ENCODE measurements at places on chromosomes 4 and X. TPM values are rescaled to one million over a fixed set of nuclear protein-coding genes. Genes with fewer than 3 reads are reported as not detected.

The ITGB1BP2 gene
- polyA plus RNA-seq, result 142 TPM

GRCh38 chr4:105460306-105460705, 13.6 kb downstream of the PPA2 start:
- no peak for DNase-seq

The ANAPC4 gene
- polyA plus RNA-seq, result 30.3 TPM

The TECRL gene
- 34.8 TPM for polyA plus RNA-seq

The ANAPC10 gene
- 15.2 TPM for polyA plus RNA-seq

The TCEAL2 gene
- polyA plus RNA-seq, result 0.28 TPM

- DNase-seq, result peak; percentile 24
Observed at GRCh38 chrX:138775517-138775916, 64.0 kb upstream of the FGF13 start.

- DNase-seq, result peak; percentile 58
Observed at GRCh38 chr4:1053080-1053661, 41.7 kb downstream of the FGFRL1 start.

The PPP1R2C gene
- polyA plus RNA-seq, result not detected

DNA sequence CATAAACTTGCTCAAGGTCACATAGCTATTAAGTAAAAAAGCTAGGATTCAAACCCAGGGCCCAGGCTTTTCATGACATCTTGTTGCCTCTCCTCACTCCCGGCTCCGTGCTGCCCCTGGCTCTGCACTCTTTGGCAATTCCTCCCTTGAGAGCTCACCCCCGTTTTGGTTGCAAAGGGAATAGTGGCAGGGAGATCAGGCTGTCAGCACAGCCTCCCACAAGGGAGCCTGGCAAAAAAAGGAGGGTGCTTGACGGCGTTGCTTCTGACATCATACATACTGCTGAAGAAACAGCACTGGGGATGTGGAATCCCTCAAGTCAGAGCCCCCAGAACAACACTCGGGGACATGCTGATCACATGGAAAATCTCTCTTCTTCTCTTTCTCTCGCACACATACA, 20.5 kb downstream of the IQSEC2 start:
- DNase-seq, result no peak

The RS1 gene
- polyA plus RNA-seq, result not detected

DNA sequence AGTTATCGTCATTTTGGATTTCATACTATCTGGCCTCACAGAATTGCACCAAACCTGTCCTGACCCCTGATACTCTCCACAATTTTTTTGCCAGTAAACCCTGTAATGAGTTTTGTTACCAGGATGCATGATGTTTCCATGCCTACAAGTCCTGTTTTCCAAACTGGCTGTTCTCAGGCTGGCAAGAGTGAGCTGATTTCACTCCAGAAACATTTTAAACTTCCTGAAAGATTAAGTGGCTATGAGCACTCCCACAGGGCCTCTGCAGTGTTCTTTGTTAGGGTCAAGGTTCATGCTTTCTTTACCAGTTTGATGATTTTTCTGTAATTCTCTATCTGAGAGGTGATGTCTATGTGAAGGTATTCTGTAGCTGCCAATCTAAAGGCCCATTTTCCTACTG, 31.7 kb upstream of the PDLIM3 start:
- no peak for DNase-seq

DNA sequence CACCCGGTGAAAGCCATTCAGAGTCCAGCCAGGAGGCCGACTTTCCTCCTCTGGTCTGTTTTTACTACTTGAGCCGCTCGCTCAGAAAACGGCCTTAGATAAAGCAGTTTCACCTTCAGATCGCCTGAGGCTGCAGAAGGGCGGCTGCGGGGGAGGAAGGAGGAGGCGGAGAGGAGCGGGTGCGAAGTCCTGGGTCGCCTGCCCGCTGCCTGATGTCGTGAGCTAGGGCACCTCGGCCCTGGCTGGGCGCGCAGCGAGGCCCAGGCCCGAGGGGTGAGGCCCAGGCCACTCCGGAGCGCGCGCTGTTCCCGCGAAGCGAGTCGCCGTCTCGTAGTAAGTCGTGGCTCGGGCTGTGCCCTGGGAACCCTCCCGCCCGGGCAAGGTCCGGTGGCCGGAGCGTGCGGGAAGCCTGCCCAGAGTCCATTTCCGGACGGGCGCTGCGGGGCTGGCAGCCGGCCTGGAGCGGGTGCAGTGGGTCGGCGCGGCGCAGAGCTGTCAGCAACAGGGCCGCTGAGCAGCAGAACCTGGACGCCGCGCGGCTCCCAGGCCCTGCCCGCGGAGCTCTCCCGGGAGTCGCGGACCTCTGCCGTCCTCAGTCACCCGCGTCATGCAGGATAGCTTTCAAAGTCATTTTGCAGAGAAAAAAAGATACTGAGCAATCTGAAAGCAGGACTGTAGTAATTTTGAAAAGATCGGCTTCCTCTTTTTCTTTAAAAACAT, 18.6 kb downstream of the TRIM2 start:
- no peak for DNase-seq

DNA sequence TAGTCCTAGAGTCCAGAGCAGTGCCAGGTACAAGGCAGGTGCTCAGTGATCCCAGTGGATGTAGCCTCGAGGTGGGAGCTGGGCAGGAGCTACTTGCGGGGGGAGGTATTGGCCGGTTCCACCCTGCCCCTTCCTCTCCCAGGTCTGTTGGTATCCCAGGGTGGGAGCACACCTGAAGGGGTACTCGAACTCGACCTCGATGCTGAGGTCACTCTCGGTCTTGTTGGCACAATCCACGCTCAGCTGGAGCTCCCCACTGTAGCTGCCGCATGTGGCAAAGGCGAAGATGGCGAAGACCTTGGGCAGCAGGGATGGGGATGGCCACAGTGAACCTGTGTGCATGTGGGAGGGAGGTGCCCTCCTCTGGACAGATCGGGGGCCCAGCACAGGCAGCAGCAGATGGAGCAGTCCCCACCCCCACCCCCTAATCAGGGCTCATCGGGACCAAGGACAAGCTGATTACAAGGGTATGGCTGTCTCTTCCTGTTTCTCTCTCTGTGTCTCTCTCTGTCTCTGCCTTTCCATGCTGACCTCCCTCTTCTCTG, 2.4 kb downstream of the SYP start:
- DNase-seq, result no peak

- peak; percentile 35 for DNase-seq
Observed at GRCh38 chrX:154516656-154517100, 646 bp upstream of the FAM3A start.

The GAGE1 gene
- polyA plus RNA-seq, result not detected

GRCh38 chr4:124415146-124415545, 297.4 kb downstream of the ANKRD50 start:
- no peak for DNase-seq

The ADH1C gene
- 5.9 TPM for polyA plus RNA-seq

- no peak for DNase-seq
Observed at GRCh38 chrX:19909761-19910160, 22.4 kb upstream of the SH3KBP1 start.

DNA sequence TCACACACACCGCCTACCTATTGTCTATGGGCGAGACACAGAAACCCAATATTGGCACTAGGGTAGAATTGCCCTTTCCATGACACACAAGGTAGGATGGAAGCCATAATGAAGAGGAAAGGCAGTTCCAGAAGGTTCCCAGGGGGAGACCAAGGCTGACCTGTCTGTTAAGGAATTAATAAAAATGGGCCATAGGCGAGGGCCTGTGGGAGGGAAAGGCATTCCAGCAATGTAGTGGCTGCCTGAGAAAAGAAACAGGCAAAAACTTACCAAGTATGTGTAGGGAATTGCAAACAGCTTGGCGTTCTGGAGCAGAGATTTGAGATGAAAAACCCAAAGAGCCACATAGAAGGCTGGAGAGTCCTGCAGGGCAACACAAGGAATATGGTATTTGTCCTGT, 19.1 kb downstream of the MAGED2 start:
- DNase-seq, result no peak

- DNase-seq, result no peak
Observed at GRCh38 chrX:12973561-12974304, 1.2 kb upstream of the TMSB4X start.

- DNase-seq, result no peak
Observed at GRCh38 chr4:76607266-76607799, 172.3 kb downstream of the SHROOM3 start.

The GRIA2 gene
- 5.9 TPM for polyA plus RNA-seq

The EMCN gene
- polyA plus RNA-seq, result 28.4 TPM

DNA sequence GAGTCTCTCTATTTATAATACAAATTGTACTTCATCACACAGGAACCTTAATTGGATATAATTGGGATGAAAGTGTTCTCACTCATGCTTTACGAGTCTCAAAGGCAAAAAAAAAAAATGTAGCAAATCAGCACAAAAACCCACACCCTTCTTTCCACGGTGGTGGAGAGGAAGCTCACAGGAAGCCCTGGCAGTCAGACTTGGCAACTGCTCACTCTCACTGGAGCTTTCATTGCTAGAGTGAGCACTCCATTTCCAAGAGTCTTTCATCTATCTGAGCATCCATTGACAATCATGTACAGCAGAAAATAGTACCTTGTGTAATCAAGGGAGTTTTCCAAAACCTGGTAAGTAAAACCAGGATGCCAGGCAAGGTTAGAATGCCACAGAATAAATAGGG, 2159.4 kb upstream of the AGA start:
- no peak for DNase-seq

DNA sequence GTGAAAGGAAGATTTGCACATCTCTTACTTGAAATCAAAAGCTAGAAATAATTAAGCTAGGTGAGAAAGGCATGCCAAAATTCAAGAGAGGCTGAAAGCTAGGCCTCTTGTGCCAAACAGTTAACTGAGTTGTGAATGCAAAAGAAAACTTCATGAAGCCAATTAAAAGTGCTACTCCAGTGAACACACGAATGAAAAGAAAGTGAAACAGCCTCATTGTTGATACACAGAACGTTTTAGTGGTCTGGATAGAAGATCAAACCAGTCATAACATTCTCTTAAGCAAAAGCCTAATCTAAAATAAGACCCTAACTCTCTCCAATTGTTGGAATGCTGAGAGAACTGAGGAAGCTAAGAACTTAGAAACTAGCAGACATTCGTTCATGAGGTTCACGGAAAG, 122.3 kb downstream of the UNC5C start:
- DNase-seq, result no peak

The CT47A7 gene
- not detected for polyA plus RNA-seq

DNA sequence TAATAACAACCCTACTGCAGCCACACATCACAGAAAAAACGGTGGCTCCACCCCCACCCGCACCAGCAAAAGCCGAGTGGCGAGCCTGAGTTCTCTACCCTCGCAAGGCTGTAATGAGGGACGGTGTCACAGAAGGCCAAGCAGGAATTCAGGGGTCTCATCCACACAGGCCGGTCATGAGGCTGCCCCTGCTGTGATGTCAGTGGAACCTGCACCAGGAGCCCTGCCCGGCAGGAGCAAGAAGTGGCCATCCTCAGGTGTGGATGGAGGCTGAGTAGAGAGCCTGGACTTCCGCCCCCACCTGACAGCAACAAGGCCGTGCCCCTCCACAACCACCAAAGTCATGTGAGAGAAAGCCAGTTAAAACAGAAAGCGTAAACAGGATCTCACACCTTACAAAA, 20.6 kb downstream of the LYAR start:
- DNase-seq, result no peak

DNA sequence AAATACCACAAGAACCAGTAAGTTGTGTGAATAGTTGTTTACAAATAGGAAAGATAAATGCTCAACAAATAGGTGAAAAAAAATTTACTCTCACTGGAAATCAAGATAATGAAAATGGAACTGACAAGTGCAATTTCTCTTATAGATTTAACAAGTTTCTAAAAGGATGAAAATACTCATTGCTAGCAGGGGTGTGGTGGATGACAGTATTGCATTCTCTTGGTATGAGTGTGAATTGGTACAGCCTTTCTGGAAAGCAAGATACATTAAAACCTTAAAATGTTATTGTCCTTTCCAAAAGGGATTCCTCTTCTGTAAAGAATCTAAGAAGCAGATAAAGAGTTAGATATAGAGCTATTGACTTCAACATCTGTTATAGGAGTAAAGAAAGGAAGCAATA, 240.0 kb upstream of the RPS6KA3 start:
- no peak for DNase-seq

The GAB3 gene
- polyA plus RNA-seq, result 4.7 TPM

- no peak for DNase-seq
Observed at GRCh38 chr4:20126906-20127305, 124.8 kb upstream of the SLIT2 start.

The SSX2B gene
- polyA plus RNA-seq, result not detected

The DDX53 gene
- polyA plus RNA-seq, result 0.06 TPM

GRCh38 chr4:38867478-38868058, at the start of gene FAM114A1:
Gene FAM114A1 (plus strand): TSS chr4:38867806. CDS start chr4:38878079, 10,273 bp downstream.
- no peak for DNase-seq

- DNase-seq, result peak; percentile 14
Observed at GRCh38 chr4:101806914-101807313, 16.4 kb downstream of the BANK1 start.

GRCh38 chr4:38164346-38164745, 204.1 kb downstream of the PTTG2 start:
- DNase-seq, result no peak

- no peak for DNase-seq
Observed at GRCh38 chr4:173345648-173346047, 11.5 kb upstream of the HMGB2 start.

DNA sequence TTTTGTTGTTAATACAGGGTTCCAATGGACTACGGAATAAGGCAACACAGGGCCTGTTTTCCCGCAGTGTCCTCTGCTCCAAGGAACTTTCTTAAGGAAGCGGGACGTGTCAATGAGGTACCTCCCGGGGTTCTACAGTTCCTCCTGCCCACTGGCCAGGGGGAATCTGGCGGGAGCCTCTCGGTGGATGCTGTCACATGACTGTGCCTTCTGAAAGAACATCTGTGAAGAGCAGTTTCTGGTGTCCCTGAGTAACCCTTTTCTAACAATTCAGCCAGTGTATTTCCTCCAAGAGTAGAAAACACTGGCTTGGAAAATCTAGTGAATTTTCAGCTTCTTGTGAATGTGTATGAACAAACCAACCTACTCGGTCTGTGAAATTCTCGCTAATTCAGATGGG, 32.7 kb downstream of the MFAP3L start:
- DNase-seq, result no peak

- no peak for DNase-seq
Observed at GRCh38 chr4:47839259-47839658, 1.4 kb upstream of the CORIN start.

GRCh38 chrX:44961817-44962607, 89.0 kb downstream of the KDM6A start:
- DNase-seq, result no peak

The KIT gene
- 8.4 TPM for polyA plus RNA-seq

The PSAPL1 gene
- not detected for polyA plus RNA-seq

GRCh38 chr4:106186201-106186600, 129.8 kb downstream of the TBCK start:
- DNase-seq, result no peak

The FGF5 gene
- polyA plus RNA-seq, result 0.61 TPM

DNA sequence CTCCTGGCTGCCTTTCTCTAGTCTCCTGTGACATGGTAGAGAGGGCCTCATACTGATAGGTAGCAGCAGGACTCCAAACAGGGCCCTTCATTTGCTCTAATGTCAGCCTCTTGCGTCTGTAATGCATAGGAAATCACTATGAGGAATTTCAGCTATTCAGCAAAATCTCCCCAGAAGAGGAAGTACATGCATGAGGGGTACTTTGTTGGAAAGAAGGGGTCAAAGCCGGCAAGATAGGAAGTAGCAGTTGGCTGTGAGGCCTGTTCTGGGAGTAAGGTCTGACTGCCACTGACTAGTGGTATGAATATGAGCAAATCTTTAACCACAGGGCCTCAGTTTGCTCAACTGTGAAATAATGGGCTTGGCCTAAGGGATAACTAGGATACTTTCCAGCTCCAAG, 283.2 kb downstream of the ARHGAP10 start:
- DNase-seq, result no peak
